IMR-90 (cell line): ENCODE measurements at places on chromosomes 2 and 18. TPM values are rescaled to one million over a fixed set of nuclear protein-coding genes. Genes with fewer than 3 reads are reported as not detected.

STPG4 gene
- 0.18 and 0.28 TPM in 2 replicates for total RNA-seq

- no peak for DNase-seq
Measured at GRCh38 chr2:175275539-175275938, 94.0 kb upstream of the ATP5MC3 start.

- DNase-seq: no peak
Measured at GRCh38 chr18:58632552-58632951, 3.7 kb upstream of the ALPK2 start.

DNA sequence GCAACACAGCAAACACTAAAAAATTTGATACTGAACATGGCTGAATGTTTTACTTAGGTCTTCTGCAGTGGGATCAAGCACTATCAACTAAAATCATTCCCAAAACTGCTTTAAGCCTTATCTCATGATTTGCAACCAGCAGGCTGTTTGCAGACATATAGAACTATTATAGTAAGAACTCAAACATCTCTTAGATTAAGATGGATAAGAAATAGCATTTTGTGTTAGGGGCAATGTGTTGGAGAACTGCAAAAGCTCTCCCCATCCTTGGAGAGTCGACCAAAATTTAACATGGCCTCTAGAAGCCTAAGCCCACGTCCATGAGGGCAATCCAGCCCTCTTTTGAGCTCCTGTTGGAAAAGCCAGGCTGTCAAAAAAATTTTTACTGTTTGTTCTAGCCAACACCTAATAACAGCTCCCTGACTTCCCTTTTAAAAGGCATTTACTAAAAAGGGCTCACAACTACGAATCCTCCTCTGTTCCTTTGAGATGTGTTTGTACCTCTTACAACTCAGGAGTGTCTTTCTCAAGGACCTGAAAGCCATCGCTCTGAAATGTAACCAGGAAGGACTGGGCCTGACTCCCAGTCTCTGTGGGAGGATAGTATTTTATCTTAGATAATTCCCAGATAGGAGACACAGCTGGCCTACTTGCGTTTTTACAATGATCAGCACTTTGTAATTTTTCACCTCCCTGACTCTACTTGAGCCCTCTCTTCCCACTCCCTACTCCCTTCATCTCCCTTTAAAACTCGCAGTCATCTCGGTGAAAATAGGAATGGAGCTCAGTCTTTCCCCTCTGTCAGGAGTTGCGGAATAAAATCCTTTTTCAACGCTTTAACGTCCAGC lies 1.4 kb downstream of the KRCC1 start:
- no peak for DNase-seq
